Frontal cortex (tissue), 4 donors: ENCODE measurements at places on chromosomes 16 and 17. TPM values are rescaled to one million over a fixed set of nuclear protein-coding genes. Genes with fewer than 3 reads are reported as not detected.

TMEM204 gene
- total RNA-seq, result 3.7 TPM

ACADVL gene
- 65.6 TPM for total RNA-seq

ZNF267 gene
- total RNA-seq, result 10.2 TPM

ITGB3 gene
- 1.2 TPM for total RNA-seq

SLC22A31 gene
- not detected for total RNA-seq

KRT36 gene
- not detected for total RNA-seq

ABCA5 gene
- total RNA-seq, result 49.3 TPM

LSM12 gene
- 26.5 TPM for total RNA-seq

NLK gene
- total RNA-seq, result 73.0 TPM

SLC9A5 gene
- total RNA-seq, result 0.41 TPM

ADGRG3 gene
- total RNA-seq, result not detected

CD300LG gene
- not detected for total RNA-seq

DNA sequence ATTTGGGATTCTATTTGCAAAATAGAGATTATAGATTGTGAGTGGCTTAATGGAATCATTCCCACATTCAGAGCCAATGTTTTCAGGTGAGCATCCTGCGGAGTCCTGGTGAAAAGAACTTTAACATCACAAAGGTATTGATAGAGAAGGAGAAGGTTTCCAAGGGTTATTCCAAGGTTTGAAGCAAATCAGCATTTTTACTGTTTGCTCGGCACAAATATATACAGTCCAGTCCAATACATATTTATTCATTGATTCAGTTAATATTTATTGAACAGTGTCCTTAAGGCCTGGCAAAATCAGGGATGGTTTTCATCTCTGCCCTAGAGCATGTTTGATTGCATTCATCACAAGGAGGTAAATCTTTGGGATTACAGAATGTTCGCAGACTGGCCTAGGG lies 6.4 kb downstream of the MPV17L start:
- DNase-seq, result no peak

DNA sequence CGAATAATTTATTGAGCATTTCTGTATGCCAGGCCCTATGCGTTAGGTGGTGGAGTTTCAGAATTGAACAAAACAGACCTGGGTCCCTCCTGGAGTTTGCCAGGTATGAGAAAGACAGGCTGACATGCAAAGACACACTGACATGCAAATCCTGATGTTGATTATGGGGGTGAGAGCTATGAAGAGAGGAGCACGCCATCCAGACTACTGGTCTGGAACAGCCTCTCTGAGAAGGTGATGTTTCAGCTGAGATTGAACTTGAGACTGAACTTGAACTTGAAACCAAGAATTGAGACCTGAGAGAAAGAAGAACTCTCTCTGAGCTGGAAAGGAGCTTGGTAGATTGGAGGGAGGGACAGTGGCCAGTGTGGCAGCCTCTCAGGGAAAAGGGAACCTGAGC lies 14.2 kb upstream of the CACNG4 start:
- no peak for DNase-seq

- no peak for DNase-seq
These were observed 23.7 kb upstream of the ITGAX start for GRCh38 chr16:31331141-31331764.

GRCh38 chr16:82748026-82748425 lies 121.3 kb downstream of the CDH13 start:
- DNase-seq, result no peak

- DNase-seq, result no peak
These were observed 57.8 kb downstream of the C16orf95 start for GRCh38 chr16:87259431-87259830.

- no peak for DNase-seq
These were observed 318.3 kb downstream of the PHKB start for GRCh38 chr16:47779201-47780016.

- no peak for DNase-seq
These were observed 19.9 kb upstream of the GPATCH8 start for GRCh38 chr17:44522883-44523671.

DNA sequence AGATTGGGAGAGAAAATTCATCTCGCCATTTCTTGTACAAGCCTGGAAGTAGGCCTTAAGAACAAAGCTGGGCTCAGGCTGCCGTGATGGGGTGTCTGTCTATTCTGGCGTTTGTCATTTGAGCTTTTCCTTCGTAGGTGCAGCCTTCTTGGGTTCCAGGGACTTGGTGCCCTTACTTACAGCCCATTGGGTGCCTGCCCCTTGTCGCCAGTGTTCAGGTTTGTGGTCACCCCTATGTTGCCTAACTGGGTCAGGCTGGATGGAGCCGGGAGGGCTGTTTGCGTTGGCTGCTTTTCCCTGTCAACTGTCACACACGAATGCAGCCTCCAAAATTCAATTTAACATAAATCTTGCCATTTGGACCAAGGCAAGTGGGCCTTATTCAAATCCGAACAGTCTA lies 23.7 kb upstream of the MED9 start:
- DNase-seq, result no peak

DNA sequence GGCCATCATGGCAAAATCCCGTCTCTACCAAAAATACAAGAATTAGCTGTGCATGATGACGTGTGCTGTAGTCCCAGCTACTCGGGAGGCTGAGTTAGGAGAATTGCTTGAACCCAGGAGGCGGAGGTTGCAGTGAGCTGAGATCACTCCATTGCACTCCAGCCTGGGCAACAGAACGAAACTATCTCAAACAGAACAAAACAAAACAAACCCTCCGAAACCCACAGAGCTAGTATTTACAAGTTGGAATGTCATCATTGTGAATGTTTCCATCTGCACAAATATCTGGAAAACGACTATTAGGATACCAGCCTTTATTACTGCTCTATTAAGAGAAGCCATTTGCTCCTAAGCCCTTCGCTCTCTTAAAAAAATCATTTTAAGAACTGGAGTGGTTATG lies 26.0 kb downstream of the SMARCE1 start:
- DNase-seq, result no peak

DNA sequence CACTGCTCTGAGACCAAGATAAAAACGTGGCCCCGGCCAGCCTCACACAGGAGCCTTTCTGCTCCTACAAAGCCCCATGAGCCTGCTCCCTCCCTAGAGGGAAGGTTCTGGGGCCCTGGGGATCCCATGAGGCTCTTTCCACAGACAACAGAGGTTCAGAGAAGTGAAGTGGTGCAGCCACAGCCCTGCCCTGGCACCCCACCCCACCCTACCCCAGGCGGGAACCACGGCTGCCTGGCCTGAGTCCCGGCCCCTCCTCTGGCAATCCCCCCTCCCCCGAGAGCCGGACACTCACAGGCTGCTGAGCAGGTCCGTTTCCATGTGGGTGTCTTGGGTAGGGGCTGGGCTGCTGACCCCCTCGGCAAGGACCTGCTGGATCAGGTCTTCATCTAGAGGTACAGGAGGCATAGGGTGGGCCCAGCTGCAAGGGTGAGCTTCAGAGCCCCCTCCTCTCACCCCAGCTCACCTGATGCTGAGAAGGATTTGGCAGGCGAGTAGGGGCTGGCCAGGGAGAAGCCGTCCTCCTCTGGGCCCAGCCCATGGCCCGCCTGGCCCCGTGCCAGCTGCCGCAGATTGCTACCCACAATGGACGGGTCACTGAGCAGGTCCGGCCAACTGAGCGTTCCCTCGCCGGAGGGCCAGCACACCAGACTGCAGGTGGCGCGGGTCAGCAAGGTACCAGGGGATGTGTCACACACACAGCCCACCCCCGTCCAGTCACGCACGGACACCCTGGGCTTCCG lies 38.7 kb downstream of the PKD1 start:
- DNase-seq, result no peak

DNA sequence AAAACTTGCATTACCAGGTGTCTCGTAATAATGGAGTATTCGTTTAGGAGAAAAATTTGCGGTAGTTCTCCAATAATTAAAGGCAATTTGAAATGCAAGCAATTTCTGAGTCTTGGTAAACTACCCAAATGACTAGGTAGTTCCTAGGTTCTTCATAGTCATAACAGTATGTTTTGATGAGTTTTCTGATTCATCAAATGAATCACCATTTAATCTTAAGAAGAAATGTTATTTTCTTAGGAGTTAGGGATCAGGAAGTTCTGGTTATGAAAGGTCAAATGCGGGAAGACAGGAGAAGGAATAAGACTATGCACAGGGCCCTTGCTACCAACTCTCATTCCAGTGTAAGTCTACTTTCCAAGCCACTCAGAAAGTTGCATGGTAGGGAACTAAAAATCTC lies 221.5 kb upstream of the SOX9 start:
- no peak for DNase-seq

DNA sequence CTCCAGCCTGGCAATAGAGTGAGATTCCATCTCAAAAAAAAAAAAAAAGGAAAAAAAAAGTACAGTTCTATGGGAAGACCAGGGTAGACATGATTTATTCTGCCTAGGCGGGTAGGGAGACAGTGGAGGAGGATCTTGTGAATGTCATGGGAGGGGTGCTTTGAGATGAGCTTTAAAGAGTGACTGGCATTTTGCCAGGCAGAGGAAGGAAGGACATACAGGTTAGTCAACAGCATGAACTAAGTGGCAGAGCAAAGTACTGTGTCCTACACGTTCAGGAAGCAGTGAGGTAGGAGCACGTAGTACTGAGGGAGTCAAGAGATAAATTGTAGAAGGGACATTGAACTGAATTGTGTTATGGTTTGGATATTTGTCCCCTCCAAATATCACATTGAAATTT lies 451.5 kb downstream of the TOX3 start:
- DNase-seq, result no peak

DNA sequence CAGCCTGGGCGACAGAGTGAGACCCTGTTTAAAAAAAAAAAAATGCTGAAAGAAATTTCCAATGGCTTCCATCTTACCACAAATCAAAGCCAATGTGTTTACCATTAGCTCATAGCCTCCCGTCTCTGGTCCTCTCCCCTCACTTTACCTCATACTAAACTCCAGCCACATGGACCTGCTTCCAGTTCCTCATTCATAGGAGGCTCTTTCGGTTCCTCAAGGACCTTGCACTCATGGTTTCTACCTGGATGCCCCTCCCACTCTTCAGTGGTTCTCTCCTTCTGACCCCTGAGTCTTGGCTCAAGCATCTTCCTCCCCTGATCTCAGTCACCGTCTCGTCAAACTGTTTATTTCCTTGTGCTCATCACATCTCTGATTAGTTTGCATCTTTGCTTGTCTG lies 3.8 kb upstream of the DEF8 start:
- no peak for DNase-seq

DNA sequence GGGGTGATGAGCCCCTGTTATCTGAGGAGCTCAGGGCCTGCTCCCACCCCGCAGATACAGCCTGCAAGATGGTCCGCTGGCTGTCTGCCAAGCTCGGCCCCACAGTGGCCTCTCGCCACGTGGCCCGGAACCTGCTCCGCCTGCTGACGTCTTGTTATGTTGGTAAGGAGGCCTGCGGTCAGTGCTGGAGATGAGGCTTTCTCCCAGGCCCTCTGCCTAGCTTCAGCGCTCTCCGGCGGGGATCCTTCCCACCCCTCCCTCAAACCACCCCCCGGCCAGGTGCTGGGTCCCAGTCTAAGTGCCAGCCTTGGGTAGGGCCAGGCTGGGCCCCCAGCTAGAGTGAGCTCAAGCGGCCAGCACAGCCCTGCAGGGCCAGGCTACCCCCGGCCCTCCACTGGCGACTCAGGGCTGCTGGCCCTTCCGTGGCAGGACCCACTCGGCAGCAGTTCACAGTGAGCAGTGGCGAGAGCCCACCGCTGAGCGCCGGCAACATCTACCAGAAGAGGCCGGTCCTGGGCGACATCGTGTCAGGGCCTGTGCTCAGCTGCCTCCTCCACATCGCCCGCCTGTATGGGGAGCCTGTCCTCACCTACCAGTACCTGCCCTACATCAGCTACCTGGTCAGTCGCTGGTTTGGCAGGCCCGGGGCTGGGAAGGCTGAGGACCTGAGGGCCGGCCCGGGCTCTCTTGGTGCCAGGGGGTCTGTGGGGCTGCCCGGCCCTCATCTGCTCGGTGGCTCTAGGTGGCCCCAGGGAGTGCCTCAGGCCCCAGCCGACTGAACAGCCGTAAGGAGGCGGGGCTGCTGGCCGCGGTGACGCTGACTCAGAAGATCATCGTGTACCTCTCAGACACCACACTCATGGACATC lies 6.1 kb downstream of the WDR81 start:
- DNase-seq, result no peak

DNA sequence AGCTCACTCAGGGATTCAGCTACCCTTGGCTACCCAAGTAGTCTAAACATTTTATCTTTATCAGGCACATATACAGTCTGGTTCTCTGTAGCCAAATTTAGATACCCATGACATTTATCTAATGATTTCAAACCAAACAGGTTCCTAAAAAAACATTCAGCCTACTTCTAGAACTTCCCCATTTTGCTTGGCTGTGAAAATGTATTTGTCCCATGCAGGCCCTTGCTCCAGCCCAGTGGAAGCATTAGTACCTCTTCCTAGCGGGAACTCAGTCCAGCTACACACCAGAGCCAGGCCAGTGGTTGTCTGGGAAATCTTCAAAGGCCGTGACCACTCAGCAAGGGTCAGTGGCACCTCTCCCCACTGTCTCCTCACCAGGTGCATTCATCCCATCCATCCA lies 26.2 kb upstream of the NAGLU start:
- no peak for DNase-seq

GRCh38 chr16:50185005-50185505 lies 31.9 kb downstream of the TENT4B start:
- no peak for DNase-seq

GRCh38 chr17:45092911-45093430 lies 31.9 kb downstream of the NMT1 start:
- peak; percentile 71 for DNase-seq

DNA sequence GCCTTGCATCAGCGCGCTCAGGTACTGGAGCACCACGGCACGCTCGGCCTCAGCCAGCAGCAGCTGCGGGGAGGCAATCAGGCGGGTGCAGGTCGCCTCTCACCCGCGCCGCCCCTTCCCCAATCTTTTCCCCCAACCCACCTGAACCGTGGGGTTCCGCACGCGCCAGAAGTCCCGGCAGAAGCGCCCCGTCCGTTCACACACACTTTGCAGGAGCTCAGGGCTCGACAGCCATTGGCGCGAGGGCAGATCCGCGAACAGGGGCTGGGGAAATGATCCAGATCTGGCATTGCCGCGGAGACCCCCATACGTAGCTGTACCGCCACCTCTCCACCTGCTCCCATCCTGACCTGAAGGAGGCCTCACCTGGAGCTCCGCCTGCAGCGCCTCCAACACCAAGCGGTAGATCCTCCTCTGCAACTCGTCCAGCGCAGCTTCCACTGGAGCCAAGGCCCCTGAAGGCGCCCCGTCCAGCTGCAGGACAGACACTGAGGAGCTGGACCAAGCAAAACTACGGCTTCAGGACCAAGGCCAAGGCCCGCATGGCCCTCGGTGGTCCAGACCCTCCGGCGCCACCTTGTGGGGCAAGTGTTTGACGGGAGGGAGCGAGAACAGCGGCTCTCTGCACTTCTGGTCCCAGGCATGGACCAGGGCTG lies 1.4 kb upstream of the MATCAP1 start:
- peak; percentile 71 for DNase-seq
